ENCODE measurements at places on chromosomes 6 and 20. TPM values are rescaled to one million over a fixed set of nuclear protein-coding genes. Genes with fewer than 3 reads are reported as not detected.
A peak's percentile ranks its signal among the peaks of the same experiment; 100 is the strongest.

PLTP gene
- total RNA-seq: 247 TPM

TBXT gene
- not detected for total RNA-seq

ADGRF5 gene
- total RNA-seq: 11.7 TPM

GDAP1L1 gene
- not detected for total RNA-seq

PPIL6 gene
- total RNA-seq: 1.9 TPM

SPDEF gene
- not detected for total RNA-seq

KCNQ5 gene
- 1.1 TPM for total RNA-seq

DNA sequence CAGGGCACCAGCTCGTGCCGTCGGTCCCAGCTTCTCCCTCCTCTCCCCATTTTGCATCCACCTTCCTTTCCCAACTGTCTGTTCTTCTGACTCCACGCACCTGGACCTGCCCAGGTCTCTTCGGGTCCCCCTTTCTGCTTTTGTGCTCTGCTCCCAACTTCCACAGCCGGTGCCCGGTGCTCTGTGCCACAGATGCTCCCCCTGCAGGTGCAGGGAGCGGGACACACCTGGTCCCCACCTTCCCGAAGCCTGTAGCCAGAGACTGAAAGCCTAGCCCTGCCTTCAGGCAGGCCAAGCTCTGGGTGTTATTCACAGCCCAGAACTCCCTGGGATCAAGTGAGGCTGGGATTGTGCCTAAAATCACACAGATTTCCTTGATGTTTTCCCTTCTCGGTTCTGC is 24.6 kb upstream of the BMP7 start:
- no peak for ATAC-seq

DNA sequence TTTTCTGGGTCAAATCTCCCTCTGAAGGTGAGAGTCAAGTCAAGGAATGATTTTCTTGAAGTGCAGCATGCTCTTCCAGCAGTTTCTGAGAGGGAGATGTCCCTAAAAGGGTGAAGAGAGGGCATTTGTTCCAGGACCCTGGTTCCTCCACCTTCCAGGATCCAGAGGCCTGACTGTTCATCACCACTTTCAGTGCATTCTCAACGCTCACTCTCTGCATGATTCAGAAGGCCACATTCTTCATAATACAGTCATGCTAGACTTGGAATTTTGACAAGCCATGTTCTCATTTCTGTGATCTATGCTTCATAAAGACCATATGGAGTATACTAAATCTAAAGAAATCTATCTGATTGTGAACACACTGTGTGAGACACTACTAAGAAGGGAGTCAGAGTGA is 85.1 kb downstream of the PDE7B start:
- ATAC-seq: no peak

DNA sequence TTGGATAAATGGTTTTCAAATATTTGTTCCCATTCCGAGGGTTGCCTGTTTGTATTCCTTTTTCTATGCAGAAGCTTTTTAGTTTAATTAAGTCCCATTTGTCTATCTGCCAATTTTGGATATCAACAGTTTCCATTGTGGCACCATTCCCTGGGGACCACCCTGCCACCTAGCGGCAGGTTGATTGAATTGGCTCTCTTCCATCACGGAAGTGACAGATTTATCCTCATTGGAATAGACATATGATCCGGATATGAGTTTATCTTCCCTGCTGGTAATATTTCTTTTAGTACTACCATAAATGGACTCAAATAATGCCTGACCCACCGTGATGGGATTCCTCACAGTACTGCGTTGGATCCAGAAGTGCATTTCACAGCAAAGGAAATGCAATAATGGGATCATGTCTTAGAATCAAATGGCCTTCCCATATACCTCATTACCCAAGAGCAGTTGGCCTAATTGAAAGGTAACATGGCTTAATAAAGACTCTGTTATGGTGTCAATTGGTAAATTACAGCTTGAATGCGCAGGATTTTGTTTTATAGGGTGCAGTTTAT is 327.0 kb downstream of the BMP2 start:
- ATAC-seq: no peak

- ATAC-seq: no peak
Observed at GRCh38 chr6:54586251-54586650, 260.3 kb upstream of the FAM83B start.

GRCh38 chr6:36592221-36592655 is 1.9 kb upstream of the SRSF3 start:
- no peak for ATAC-seq

DNA sequence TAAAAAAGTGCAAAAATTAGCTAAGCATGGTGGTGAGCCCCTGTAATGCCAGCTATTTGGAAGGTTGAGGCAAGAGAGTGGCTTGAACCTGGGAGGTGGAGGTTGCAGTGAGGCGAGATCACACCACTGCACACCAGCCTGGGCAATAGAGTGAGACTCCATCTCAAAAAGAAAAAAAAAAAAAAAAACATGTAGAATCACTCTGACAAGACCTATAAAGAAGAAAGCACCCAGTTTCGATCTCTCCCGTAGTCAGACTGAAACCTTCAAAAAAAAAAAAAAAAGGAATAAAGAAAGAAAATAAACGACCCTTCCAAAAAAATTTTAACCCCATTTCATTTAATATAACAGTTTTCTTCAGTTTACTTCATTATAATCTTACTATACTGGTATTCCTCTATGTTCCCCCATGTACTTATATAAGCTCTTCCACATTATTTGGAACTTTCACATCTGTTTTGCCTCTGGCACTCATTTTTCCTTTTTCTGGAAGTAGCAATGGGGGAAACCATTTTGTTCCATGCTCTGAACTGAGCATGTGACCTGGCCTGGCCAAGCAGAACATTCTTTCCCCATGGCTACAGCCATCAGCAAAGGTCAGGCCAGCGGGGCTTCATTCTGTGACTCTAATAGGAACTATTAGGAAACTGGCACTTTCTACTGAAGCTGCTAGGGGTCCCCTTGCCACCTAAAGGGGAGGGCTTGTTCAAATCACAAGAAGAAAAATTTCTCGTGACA is 9.6 kb downstream of the SLC18B1 start:
- no peak for ATAC-seq

GRCh38 chr6:169832247-169832948 is 81.0 kb downstream of the ERMARD start:
- ATAC-seq: no peak

GRCh38 chr6:77837034-77837784 is 184.4 kb downstream of the MEI4 start:
- no peak for ATAC-seq

GRCh38 chr6:116268589-116269293 is 11.0 kb downstream of the TSPYL1 start:
- no peak for ATAC-seq

DNA sequence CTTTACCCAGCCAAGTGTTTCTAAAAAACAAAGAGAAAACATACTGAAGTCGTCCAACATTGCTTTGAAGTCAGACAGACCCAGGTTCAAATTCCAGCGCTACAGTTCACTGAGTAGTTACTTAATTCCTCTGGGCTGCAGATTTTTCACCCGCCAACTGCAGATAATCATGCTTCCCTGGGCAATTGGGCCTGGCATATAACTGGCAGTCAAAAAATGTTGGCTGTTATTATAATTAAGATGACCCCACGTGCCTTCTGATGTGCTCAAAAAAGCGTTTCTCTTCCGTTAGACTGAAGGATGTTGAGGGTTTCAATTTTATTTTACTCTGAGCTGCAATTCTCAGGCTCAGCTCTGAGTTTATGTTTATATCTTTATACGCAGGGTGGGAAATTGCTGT is 156.1 kb upstream of the CITED2 start:
- ATAC-seq: no peak

- no peak for ATAC-seq
Observed at GRCh38 chr6:148037496-148037895, 305.1 kb upstream of the SASH1 start.

DNA sequence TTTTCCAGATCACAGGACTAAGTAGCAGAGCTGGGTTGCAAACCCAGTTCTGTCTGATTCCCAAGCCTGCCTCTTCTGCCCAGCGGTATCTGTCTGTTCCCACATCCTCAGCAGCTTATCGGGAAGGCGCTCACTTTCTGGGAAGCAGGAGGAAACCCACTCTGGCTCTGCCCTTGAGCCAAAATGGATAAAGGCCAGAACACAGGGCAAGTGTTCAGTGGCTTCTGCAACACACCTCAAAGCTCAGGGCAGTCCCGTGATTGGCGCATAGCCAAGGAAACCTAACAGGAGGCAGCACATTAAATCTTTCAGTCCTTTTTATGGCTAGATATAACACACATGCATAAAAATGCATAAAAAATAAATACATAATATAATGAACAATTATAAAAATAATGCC is 262.2 kb downstream of the NRN1 start:
- no peak for ATAC-seq

DNA sequence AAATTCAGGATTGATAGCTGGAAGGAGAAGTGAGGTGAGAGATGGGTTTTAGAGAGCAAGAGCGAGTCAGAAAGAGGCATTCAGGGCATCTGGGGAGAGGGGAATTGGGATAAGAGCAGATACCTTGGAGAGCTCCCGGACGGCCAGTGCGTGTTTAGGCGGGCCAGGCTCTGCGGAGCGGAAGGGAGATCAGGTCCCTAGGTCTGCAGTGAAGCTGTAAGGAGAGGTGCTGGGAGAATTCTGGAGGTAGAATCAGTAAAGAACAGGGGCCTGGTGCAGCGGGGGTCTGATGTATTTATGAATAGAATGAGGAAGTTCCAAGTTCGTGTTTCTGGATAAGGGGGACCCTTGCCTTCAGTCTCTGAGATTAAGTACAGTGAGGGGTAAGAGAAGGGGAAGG is 47.4 kb upstream of the FAM83D start:
- no peak for ATAC-seq

- ATAC-seq: no peak
Observed at GRCh38 chr6:4349931-4350330, 214.6 kb upstream of the ECI2 start.

GRCh38 chr6:108555399-108556052 is 5.2 kb upstream of the FOXO3 start:
- no peak for ATAC-seq

DNA sequence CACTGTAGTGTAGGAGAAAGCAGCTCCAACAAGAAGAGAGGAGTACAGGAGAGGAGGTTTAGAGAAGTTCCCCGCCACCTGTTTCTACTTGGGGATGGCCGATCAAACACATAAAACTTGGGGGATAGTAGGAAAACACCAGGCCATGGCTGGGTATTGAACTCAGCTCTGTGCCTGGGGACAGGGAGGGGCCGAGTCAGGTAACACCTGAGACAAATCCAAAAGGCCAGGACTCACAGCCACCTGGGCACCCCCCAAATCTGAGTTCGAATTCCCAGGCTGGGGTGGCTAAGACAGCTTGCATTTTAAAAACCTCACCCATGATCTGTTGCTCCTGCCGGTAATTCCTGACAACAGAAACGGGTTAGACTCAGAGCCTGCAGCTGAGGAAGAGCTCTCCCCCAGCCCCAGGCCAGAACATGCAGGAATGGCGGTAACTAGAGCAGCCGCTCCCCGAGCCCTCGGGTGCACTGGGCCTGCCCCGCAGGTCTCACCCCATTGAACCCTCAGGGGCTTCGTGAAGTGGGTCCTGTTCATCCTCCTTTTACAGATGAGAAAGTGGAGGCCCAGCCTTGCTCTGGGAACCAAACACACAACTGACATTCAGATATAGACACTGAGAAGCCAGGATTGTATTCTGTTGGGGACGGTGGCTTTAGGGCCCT is 61.0 kb downstream of the TCP11 start:
- no peak for ATAC-seq

DNA sequence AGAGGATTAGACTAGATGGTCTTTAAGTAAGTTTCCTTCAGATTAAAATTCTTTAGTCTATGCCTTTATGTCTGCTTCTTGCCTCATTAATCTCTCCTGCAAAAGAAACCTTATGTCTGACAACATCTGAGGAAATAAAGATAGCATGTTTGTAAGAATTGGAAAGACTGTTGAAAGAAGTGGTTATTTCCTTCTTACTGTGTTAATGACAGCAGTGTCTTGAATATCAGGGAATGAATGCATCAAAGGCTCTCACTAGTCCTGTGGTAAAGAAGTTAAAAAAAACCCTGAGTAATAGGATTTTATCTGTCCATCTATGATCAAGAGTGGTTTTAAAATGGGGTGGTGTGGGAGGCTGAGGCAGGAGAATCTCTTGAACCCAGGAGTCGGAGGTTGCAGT is 302.0 kb downstream of the PRL start:
- no peak for ATAC-seq

GRCh38 chr6:41427642-41428335 is 92.4 kb downstream of the NCR2 start:
- ATAC-seq: peak; percentile 77

DNA sequence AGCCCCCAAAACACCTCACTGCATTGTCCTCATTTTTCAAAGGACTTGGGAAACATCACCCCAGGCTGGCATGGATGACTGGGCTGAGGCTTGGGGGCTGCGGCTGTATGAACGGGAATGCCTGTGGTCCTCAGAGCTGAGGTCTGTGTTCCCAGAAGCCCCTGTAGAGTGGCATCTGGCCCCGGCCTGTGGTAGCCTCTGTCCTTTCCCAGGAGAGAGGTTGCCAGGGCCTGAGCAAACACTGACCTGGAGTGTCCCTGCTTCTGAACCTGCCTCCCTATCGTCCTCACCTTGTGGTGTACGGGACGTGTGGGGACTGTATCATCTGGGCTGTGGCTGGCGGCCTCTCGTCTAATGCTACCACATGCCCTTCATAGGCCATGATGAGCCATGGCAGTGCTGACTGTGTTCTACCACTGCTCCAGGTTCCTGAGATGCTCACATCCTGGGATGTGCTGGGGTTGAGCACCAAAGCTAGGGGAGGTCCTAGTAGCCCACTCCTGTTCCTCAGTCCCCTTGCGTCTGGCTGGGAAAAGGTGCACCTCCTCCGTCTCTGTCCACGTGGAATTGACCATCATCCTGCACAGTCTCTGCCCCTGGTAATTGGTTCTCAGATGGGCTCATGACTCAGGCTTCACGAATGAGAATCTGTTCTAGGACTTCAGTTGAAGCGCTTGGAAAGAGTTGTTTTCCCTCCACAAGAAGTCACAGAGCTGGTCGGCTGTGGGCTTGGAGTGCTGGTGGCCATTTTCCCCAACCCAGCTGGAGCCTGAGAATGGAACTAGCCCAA is 27.6 kb downstream of the PHACTR3 start:
- no peak for ATAC-seq

- no peak for ATAC-seq
Observed at GRCh38 chr6:81331526-81331925, 421.0 kb downstream of the TENT5A start.

DNA sequence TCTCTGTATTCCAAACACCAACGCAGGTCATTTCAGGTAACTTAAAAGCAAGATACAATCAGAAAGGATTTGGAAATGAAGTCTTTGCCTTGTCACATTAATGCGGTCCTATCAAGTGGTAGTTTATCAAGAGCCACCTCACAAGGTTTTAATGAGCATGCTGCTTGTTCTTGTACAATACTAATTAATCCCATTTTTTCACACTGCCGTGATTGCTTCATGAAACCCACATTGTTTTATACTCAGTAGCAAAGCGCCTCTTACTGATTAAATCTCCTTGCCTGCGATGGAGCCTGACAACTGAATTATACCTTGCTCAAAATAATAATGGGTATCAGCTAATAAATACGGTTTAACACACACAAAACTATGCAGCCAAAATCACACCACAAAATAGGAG is 234.1 kb upstream of the TSHZ2 start:
- no peak for ATAC-seq

Data from gastroesophageal sphincter (tissue), 4 donors.